Cardiac atrium fibroblast (primary cell): ENCODE measurements at places on chromosomes 12 and 14. TPM values are rescaled to one million over a fixed set of nuclear protein-coding genes. Genes with fewer than 3 reads are reported as not detected.

Gene NKX2-1
- not detected in 2 replicates for total RNA-seq

Gene CLEC6A
- not detected in 2 replicates for total RNA-seq

Gene TEX52
- not detected in 2 replicates for total RNA-seq

Gene MORN3
- 0.90 TPM in 1 of 2 replicates, not detected in the other for total RNA-seq

Gene HRK
- not detected in 2 replicates for total RNA-seq

Gene CCT2
- 133 and 167 TPM in 2 replicates for total RNA-seq

Gene C3AR1
- total RNA-seq: not detected in 2 replicates
